ENCODE measurements at places on chromosomes 2 and 18.
A peak's percentile ranks its signal among the peaks of the same experiment; 100 is the strongest.

DNA sequence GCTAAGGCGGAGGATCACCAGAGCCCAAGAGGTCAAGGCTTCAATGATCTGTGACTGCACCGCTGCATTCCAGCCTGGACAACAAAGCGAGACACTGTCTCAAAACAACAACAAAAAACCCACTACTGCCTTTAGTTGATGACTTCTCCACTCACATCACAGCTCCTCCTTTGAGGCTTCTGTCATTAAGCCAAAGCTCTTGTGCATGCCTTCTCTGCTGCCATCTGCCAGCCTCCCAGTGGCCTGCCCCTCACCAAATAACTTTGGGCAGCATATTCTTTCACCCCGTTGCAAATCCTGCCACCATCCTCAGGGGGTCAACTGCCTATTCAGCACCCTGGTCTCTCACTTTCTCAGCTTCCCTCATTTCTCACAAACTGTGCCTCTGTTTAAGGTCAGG is 27.5 kb downstream of the OSBPL1A start:
- DNase-seq: no peak

DNA sequence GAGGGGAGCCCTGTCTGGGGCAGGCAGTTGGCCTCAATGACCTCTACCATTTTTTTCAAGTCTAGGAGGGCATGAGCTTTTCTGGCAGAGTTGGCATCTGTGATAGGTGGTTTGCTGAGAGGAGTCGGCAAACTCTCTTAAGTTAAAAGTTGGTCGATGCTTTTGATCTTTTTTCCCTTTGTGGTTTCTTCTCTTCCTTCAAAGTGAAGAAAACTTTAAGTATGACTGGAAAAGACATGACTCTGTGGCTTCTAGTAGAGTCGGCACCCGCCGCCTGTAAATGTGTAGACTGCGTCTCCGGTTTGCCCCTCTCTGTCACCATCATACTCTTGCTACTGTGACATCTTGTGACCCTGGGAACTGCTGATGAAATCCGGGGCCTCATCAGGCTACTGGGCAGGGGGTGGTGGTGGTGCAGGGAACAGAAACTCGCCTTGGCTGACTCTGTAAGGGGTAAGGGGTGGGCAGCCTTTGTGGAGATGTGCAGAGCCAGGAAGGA is 21.1 kb downstream of the INPP5D start:
- no peak for DNase-seq

GRCh38 chr2:223590964-223591363 is 11.2 kb downstream of the SCG2 start:
- no peak for DNase-seq

DNA sequence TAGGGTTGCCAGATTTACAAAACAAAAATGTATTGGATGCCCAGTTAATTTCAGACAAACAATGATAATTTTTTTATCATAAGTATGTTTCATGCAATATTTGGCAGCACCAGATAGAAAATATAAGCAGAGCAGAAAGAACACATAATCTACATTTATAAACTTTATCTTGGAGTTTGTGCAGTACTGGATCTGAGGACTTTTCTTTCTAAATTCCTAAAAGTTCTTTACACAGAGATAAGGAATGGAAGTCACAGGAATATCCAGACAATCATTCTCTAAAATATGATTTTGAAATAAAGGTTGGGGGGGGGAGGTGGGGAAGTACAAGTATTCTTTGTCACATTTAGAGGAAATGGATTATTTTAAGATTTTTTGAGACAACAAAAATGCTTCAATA is 28.8 kb upstream of the MC4R start:
- no peak for DNase-seq

DNA sequence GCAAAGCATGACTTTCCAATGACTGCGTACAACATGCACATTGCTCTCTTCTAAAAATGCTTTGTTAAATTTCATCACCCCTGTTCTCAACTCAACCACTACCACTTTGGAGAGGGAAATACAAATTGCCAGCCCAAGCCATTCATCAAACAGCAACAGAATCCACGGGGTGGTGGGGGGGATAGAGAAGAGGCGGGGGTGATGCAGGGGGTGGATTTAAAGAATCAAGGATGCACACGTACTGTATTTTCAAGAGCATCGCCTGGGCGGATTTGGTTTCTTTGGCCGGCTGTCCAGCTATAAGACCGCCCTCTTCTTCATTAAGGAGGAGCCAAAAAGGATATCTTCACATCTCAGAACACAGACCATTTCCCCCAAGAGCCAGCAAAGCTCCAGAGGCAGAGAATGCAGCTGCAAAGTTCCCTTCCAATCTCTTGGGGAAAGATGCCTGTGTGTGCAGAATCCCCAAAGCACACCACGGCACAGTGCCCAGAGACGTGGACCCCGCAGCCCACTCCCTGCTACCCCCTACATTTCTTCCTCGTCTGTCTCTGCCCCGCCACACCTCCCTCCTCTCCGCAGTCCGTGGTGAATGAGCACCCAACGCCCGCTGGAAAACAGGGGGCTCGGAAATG is 977 bp downstream of the SLC8A1 start:
- peak; percentile 84 for DNase-seq

DNA sequence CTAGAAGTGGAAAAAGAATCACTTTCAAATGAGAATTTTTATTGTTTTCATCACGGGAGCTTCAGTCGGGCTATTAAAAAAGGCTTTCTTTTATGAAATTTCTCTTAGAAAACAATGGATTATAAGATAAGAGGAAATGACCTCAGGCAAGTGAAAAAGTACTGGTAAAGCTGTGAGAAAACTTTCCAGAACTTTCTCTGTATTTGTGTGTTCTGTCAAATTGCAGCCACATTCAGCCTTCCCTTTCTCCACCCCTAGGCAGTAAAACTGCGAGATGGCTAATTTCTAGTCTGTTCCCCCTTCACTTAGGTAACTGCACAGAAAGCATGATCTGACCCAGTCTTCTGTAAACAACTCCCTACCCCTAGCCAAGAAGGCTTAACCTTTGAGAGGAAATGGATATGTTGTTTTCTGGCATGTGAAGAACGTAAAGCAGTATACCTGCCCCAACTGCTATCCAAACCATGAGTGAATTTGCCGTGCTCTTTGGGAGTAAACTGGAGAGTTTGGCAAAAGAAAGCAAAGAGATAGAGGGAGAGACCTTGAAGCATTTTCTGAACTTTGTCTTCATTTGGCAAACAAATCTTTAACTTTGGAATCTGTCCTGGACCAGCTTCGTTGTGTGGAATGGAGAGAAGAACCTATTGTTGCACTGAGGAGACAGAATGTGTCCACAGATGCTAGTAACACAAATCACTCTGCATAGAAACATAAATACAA is 105.4 kb downstream of the ETAA1 start:
- DNase-seq: no peak

- DNase-seq: no peak
These were observed 586.4 kb upstream of the CNTNAP5 start for GRCh38 chr2:123438675-123439074.

DNA sequence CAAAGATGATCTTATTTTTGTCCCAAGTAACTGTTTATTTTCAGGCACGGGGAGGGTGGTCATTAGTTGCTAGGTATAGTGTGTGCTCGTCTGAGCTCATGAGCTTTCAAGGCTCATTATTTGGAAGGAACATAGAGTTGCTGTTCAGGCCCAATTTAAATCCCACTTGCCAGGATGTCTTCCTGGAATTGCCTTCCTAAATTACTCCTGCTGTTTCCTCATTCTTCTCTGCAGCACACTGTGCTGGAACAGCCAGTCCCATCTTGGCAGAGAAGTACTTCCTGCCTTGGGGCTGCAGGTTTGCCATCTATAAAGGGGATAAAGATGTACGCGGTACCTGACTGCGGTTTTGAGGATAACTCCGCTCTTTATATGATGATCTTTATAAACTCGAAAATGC is 37.3 kb downstream of the GREB1 start:
- no peak for DNase-seq

GRCh38 chr18:75035928-75036327 is 173.0 kb downstream of the PTGR3 start:
- DNase-seq: no peak

DNA sequence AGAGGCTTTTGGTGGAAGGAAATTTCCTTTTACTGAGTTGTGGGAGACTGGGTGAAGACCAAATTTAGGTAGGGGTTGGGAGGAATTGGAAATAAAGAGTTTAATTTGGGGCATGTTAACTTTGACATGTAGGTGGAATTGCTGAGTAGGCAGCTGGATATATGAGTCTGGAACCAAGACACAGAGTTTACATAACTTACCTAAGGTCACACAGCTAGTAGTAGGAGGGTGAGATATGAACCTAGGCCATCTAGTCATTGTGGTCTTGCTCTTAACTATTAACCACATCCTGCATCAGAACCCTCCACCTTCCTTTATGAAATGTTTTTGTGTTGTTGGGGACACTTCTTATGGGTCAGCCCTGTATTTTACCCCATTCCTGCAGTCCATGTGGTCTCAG is 113.1 kb downstream of the ICOS start:
- DNase-seq: no peak

- DNase-seq: no peak
These were observed 45.3 kb downstream of the LRRFIP1 start for GRCh38 chr2:237672731-237673129.

- no peak for DNase-seq
These were observed 2.3 kb downstream of the KRCC1 start for GRCh38 chr2:88053296-88053695.

- DNase-seq: peak; percentile 36
These were observed 82.0 kb downstream of the SMAD7 start for GRCh38 chr18:48868468-48869466.

- no peak for DNase-seq
These were observed 409.6 kb upstream of the TMEFF2 start for GRCh38 chr2:192604295-192604694.

GRCh38 chr18:64981915-64982314 is 768.9 kb upstream of the CDH7 start:
- DNase-seq: no peak

DNA sequence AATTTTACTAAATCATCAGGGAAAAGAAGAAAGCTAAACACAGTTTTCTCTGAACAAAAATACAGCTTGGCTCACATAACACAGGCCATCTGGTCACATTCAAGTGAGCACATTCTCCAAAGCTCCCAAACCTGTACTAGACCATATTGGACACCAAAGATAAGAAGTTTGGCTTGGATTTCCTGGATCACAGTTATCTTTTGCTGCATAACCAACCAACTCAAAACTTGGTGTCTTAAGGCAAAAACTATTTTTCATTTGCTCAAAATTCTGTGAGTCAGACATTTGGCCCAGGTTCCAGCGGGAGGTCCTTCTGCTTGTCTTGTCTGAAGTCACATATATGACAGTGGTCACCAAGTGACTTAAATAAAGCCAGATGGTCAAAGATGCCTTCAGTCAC is 83.2 kb downstream of the GYPC start:
- no peak for DNase-seq
